AG10803 (cell line): ENCODE measurements at places on chromosomes 16 and 17.

GRCh38 chr17:64173646-64174045, 43.7 kb upstream of the ERN1 start:
- DNase-seq, result no peak

GRCh38 chr17:77182205-77183172, 41.7 kb downstream of the SEC14L1 start:
- no peak for DNase-seq

GRCh38 chr16:81632392-81633146, 146.5 kb upstream of the PLCG2 start:
- peak; percentile 69 for DNase-seq

- no peak for DNase-seq
Measured at GRCh38 chr17:46722662-46723285, 95.7 kb downstream of the WNT3 start.

DNA sequence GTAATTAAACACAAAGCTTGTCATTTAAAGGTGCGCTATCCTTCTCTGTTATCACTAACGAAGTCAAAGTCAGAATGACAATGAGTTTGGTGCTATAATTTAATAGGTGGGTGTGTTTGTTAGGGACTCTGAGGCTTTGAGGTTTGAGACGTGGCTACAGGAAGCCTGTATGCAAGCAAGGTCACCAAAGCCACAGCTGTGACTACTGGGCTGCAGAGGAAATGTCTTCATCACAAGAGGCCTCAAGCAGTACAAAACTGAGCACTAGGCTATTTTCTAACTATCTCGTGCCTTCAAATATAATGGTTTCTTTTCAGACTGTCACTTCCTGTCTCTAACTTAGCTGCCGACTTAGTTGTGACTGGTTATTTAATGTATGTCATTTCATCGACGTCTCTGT, 141.2 kb downstream of the AATF start:
- DNase-seq, result no peak

GRCh38 chr17:3543453-3543852, 14.2 kb downstream of the TRPV3 start:
- DNase-seq, result no peak

GRCh38 chr16:81718637-81719036, 60.5 kb upstream of the PLCG2 start:
- no peak for DNase-seq

DNA sequence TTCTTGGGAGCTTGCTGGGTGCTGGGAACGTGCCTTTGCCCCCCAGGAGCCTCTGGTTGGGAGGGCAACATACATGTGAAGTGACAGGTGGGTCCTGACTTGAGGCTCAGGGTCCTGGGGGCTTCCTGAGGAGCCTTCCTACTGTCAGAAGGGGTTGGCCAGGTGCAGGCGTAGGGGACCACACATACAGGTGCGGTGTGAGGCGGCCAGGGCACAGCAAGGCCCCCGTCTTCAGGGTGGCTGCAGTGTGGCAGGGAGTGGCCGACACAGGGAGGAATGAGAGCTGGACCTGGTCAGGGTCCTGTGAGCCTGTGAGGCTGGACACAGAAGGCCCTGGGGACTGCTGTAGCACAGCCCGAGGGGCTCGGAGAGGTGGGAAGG, 10.6 kb downstream of the TCF25 start:
- no peak for DNase-seq

GRCh38 chr16:74268372-74268782, 28.2 kb upstream of the PSMD7 start:
- DNase-seq, result no peak

DNA sequence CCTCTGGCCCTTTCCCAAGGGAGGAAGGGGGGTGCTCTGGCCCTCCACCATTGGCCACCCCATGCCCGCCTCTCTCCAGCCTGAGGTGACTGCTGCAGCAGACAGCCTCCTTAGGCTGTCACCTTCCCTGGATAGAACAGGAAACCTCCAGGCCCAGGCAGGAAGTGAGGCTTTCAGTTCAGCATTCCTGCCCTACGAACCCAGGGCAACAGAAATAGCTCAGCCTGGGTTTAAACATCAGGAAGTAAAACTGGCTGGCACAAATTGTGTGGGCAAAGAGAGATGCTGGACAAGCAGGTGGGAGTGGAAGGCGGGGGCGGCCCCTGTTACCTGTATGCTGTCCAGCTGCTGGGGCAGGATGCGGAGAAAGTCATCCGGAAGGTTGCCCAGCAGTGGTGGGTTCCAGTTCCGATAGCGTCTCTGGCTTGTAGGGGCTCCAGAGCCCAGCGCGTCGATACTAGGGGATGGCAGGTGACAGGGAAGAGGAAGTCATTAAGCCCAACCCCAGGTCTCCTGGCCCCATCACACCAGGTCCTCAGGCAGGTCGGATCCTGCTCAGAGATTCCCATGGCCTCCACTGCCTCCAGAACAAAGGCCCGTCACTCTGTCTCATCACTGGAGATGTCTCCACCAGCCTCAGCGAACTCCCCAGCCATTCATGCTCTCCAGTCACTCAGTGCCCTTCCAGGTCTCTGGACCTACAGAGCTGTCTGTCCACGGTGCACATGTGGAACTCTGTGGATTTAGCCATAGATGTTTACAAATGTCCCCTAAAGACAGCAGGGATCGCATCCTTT, 23.6 kb upstream of the MRPS23 start:
- no peak for DNase-seq

GRCh38 chr17:13678841-13679240, 77.1 kb upstream of the HS3ST3A1 start:
- no peak for DNase-seq

DNA sequence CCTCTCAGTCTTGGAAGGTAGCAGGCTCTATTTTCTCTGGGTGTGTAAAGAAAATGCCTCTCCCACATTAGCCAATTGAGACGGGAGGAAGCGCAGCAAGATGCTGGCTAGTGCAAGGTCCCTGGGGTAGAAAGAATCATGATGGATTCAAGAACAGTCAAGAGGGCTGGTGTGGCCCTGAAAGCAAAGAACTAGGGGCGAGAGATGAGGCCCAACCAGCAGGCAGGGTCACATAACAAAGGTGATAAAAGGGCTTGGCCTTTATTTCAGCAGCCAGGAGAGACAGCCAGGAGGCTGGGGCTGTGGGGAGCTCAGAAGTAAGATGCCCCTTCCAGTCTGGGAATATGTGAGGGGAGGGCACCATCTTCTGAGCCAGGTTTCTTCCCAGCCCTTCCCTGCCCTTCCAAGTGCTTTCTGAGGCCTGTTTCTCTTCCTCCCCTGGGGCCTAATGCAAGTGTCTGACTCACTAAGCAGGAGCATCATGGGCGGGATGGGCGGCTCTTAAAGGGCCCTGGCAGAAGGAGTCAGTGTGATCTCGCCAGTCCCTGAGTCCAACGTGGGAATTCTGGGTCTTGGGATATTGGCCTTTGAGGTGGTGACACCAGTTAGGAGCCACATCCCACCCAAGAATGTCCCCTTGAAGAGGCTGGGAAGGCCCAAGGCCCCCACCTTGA, 3.9 kb upstream of the NLRC5 start:
- DNase-seq, result peak; percentile 88

- DNase-seq, result no peak
Measured at GRCh38 chr16:57666353-57667047, 1.6 kb upstream of the ADGRG3 start.

DNA sequence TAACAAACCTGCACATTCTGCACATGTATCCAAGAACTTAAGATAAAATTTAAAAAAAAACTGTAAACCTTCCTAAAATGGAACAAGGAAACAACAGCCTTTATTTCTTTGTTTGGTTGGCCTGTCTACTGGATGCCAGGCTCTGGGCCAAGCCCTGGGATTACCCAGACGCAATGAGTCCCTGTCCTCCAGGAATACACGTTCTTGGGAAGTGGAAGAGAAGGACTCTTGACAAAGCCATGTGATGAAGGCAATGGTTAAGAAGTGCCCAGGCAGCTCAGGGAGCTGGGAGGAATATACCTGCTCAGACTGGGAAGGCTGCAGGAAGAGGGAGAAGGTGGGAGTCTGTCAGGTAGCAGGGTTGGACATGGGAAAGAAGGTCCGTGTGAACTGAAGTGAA, 115.4 kb downstream of the AXIN2 start:
- DNase-seq, result no peak

DNA sequence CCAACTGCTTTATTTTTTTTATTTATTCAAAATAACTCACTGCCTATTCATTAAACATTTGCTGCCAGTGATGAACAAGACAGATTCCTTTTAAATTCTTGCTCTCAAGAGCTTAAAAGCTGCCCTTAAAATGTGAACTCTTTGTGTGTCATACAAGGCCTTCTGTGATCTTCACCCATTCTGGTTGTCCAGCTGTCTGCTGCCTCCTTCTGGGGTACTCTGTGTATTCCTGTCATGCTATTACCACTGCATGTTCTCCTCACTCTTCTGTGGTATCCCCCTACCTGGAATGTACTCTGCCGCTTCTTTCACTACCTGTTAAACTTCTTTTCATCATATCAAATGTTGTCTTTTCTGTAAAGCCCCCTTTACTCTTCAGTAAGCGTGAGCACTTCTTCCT, 165.8 kb downstream of the CHD9 start:
- peak; percentile 45 for DNase-seq

- peak; percentile 43 for DNase-seq
Measured at GRCh38 chr17:15457723-15458094, 9.7 kb downstream of the CDRT4 start.

GRCh38 chr16:9151074-9151473, 59.6 kb downstream of the HAPSTR1 start:
- DNase-seq, result no peak

GRCh38 chr17:35167046-35167445, 19.4 kb downstream of the UNC45B start:
- no peak for DNase-seq

DNA sequence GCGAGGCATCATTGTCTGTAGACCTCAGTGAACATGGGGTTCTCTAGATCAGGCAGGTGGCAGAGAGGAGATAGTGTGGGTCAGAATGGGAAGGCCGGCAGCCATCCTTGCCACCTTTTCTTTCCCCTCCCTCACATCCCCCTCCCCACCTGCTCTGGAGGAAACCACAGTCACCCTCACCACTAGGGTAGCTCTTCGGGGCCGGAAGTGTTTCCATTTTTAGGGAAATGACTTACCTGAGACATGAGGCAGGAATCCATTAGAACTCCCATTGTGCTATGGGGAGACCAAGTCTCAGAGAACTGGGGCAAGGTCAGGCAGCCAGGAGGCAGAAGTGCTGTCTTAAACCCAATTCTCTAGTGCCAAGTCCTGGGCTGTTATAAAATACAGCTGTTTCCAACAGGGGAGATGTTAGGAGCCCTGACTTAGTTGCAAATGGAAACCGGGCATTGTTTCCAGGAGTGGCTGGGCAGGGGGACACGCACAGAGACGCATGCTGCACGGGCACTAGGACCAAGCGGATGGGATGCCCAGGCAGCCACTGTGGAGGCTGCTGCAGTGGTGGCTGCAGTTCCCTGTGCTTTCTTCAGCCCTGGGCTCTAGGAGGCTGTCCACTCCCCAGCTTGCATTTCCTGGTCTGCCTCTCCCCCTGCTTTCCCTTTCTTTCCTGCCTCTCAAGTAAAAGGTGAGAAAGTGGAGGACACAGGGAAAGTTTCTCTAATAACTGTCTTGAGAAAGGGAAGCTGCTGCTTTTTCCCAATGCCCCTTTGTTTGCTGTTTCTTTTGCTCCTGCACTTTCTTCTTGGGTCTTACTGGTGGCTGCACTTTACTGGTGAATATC, 2.8 kb downstream of the HAS3 start:
- DNase-seq, result no peak

- peak; percentile 59 for DNase-seq
Measured at GRCh38 chr17:57810721-57811637, 38.9 kb downstream of the MRPS23 start.

GRCh38 chr16:83615141-83615952, 192.4 kb upstream of the HSBP1 start:
- DNase-seq, result peak; percentile 64

DNA sequence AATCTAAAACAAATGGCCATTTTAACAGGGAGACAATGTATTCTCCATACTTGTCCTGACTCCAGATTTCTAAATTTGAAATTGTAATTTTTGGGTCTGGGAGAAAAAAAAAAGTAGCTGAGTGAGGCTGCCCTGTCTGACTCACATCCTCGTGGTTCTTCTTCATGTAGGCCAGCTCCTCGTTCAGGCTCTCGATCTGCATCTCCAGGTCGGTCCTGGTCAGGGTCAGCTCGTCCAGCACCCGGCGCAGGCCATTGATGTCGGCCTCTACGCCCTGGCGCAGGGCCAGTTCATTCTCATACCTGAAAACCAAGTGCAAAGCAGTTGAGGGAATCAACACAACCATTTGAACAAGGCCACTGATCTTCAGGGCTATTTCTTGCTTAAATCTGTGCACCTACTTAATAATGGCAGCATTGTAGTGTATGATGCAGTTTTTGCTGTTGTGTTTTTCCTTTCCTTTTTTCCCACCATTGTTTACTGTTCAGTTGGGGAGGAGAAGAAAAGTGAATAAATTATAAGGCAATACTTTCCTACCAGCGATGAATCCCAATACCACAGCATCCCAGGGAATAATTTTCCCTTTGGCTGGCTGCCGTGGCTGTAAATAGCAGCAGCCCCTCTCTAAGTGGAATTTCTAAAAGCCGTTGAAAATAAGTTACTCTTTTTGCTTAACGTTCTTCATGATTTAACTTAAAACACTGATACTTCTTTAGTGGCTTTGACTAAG, 2.2 kb downstream of the KRT12 start:
- DNase-seq, result peak; percentile 8

DNA sequence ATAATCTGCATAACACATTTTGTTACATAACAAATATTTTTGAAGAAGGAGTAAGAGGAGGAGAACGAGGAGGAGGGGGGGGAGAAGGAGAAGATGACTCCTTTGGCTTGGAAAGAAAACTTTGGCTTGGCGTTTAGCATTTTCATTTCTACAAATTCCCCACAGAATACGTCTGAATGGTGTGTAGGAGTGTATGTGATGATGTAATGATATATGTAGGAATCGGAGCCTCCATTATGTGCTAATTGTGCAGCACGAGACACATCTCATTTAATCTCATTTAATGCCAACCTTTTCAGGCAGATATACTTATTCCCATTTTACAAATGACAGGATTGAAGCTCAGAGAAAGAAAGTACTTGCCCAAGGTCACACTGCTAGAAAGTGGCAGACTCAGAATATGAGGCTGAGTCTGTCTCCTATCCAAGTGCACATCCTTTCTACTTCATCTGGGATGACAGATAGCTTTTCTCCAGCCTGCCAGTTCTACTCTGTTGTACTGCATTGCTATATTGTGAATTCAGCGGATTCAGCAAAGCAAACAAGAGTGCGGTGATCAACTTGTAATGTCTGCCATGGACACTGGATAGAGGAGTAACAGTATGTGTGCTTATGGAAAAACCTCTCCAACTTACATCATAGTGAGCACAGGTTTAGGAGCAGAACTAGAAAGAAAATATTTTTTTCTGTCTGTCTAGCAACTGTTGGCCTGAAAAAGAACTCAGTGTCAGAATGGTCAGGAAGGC, 10.4 kb upstream of the SLC47A2 start:
- DNase-seq, result peak; percentile 54
